ENCODE measurements at places on chromosomes 4 and X.

DNA sequence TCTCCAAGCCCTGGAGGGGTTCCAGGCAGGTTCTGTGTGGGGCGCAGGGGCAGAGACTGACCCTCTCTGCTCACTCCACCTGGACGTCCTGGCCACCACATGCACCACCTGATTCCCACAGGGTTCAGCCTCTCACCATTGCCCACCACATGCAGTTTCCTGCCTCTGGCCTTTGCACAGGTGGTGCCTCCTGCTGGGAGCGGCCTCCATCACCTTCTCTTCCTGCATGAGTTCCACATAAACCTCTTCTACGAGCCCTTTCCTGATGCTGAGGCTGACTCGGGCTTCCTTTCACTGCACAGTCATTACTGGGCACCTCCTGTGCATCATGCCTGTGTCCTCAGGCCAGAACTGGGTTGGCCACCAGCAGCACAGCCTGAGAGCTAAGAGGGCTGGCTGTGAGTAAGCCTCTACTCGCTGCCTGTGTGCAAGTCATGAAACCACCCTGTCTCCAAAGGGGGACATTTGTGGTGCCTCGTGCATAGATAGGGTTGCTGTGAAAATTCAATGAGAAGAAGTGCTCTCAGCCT, 19.9 kb downstream of the MAN2B2 start:
- DNase-seq = no peak

DNA sequence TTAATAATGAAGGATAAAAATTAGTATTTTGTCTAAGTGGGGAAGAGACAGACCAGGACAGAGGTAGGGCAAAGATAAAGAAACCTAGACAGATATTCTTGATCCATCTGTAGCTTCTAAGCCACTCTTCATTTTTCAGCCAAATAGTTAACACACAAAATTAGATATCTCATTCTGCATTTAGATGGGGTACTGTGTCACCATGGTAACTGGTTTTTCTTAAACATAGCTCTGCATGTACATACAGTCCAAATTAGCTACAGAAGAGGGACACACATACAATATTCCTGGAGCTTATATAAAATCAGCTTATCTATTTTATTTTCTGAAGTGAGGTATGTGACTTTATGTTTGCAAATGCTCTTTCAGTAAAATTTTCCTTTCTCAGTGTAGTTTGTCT, 393.7 kb downstream of the PPP3CA start:
- no peak for DNase-seq

DNA sequence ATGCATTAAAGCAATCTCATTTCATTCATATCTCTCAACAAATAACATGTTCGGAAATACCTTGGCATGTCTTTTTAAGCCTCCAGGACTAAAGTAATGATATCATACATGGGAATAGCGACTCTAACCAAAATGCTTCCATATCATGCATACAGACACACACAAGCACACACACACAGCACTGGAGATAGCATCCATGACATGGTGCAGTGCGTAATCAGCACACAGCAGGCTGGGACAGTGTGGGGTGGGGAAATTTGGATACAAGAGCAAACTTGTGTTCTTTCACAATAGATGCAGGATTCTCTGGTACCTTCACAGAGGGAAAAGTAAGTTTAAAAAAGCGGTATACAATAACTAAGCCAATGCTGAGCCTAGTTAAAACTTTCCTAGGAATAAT, 132.3 kb upstream of the HPGD start:
- no peak for DNase-seq

DNA sequence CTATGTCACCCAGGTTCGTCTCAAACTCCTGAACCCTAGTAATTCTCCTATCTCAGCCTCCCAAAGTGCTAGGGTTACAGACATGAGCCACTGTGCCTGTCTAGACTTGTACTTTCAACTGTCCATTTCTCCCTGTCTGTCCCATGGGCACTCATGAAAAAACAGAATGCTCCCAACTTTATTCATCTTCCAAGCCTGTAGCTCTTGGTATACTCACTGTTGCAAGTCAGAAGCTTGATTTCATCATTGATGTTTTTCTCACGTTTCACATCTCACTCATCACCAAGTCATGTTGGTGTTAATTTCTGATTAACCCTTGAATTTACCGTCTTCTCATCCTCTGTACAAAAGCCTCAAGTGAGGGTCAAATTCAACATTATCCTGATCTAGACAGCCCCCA, 7.3 kb upstream of the SRP72 start:
- no peak for DNase-seq

- DNase-seq = no peak
These were observed 35.7 kb upstream of the INTS6L start for GRCh38 chrX:135484641-135485289.

DNA sequence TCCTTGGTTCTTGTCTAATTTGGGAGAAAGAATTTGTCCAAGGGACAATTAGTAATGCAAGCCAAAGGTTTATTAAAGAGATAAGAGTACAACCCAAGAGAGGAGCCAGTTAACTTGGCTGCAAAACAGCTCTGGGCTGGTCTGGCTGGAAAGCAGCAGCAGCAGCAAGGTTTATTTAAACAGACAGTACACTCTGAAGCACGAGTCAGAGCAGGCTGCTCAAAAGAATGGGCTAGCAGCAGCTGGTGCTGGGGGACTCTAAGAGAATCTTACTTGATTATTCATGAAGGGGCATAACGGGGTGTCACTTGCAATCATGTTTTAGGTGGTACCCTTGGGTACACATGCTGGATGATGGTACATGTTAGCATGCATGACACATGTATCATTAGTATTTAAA, 17.1 kb upstream of the CT47C1 start:
- no peak for DNase-seq

DNA sequence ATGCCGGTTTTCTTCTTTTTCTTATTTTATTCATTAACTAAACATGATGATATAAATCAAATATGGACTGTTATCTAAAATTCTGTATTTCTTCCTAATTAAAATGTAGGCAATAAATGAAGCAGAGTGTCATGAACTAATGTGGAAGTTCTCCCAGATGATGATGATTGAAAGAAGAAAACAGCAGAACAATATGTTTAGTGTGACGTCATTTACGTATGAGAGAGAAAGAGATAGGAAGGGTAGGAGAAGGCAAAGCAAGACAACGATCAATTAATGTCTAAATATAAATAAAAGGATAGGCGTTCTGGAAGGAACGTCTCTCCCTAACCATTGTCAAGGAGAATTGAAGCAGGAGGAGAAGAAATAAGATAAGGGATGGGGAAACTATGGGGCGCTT, 105.2 kb downstream of the NEUROG2 start:
- DNase-seq = no peak

GRCh38 chr4:187929024-187929423, 66.5 kb upstream of the ZFP42 start:
- peak; percentile 7 for DNase-seq

DNA sequence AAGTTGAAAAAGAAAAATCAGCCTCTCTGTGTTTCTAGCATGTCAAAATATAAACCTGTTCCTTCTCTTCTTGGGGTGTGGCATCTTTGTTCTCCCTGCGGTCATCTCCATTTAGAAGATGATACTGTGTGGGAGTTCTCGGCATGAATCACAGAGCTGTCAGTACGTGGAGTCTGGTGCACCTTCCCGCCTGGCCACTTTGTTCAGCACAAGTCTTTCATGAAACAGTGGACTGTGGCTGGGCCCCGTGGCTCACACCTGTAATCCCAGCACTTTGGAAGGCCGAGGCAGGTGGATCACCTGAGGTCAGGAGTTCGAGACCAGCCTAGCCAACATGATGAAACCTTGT, 166.5 kb downstream of the MAML3 start:
- DNase-seq = no peak

DNA sequence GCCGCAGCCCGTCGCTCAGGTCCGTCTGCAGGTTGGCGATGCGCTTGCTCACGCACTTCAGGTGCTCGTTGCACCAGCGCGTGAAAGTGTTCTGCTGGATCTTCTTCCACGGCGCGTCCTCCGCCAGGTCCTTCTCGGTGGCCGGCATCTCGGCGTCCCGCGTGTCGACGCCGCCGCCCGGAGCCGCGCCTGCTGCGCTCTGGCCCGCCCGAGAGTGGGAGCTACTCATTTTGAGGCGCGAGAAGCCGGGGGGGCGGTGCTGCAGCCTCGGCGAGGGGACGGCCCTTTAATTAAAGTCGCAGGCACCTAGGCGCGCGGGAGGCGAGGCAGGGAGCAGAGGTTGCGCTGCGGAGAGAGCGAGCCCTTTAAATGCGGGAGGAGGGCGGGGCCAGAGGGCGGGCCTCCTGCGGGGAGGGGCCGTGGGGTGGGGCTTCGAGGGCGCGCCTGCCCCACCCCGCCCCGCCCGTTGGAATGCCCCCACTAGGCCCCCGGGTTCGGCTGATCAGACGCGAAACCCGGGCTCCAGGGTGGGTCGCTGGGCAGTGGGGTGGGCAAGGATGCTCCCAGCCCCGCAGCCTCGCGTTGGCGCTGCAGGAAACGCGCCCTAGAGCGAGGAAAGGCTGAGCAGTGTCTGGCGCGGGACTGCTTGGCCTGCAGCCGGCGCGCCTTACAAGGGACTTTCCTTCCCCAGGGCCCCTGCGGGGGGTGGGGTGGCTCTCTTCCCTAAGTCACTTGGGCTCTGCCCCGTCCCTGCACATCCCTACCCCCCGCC, 3.2 kb downstream of the FLNA start:
- peak; percentile 32 for DNase-seq

DNA sequence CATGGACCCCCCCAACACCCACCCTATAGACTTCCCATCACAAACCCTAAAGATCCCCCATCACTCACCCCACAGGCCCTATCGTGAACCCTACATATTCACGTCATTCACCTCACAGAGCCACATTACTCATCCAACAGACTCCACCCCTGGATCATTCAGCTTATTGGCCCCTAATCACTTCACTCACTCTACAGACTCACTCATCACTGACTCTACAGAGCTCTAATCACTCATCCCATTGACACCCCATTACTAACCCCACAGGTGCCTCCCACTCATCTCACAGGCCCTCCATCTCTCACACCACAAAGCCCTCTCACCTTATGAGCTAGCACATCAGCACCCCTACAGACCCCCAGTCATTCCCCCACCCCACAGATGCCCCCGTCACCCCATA, 6.3 kb upstream of the TBC1D25 start:
- no peak for DNase-seq

DNA sequence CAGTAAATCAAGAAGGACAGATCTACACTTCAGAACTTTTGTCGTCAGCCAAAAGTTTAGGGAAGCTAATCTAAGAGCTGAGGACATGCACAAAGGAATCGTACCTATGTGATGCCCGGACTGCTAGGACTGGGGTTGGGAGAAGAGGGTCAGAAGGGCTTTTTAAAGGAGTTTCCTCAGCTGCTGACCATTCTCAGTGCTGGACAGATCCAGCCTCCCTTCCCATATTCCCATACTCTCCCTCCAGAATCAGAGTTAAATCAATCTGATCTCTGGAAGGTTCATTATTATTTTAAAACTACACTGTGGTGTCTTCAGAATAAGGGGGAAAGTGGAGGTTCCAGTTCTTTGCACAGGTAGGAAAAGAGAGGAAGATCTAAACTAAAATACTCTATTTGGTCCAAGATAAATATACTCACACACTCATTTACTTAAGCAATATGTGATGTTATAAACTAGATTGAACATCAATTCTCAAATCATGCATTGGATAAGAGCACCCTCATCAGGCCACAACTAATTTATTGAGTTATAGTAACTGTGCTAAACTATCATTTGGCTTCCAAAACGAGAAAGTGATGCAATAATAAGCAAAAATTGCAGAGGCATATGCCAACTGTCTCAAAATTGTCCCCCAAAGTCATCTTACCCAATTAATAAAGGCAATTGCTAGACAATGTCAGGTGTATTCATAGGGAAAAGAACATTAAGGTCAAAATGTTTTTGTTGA, 124.7 kb downstream of the HNRNPD start:
- DNase-seq = no peak

DNA sequence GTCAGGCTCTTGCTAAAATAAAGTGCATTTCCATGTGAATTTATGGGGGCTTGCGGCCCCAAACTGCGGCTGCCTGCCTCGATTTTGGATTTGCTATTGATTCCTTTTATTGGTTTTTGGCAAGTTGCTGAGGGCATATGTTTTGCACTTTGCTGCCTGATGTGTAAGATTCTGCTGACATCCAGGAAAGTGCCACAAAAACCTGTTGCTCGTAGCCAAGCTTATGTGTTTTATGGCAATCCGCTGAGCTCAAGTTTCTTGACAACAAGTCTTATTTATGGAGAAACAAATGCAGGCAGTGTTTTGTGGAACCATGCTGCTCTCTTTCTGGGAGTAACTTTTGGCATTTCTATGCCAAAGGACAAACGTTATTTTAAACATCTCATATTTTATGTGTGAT, 97.3 kb upstream of the DDIT4L start:
- no peak for DNase-seq

DNA sequence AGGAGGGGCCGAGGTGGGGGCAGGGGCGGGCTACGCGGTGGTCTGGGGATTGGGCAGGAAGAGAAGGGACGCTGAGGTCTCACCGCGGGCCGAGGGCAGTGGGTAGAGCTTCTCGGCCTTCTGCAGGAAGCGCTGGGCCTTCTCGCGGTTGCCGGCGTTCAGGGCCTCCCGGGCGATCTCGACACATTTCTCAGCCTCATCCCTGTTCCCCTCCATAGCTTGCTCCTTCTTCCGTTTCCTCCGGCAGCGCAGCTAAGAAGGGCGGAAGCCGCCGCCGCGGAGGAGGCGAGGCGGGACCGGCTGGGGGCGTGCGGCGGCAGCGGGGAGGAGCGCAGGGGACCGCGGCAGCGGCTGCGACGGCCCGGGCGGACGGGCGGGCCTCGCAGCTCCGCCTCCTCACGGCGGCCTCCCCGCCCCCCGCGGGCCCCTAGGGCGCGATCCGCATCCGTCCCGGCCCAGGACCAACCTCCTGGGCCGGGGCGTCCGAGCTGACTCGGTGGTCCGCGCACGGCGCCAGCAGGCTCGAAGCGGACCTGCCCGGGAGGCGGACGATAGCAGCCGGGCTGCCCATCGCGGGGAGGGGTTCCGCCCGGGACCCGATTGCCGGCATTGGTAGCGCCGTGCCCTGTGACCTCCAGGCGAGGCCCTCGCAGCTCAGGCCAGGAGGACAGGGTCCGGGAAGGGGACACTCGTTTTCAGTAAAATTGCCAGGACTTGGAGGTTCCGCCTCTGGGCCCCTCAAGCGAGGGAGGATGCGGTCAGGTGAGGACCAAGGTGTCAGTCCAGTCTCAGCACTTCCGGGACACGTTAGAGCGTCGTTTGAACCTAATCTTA, at the start of gene DNAJB14:
DNAJB14 (minus strand) TSS at position 263 of the 834 bp plus-strand sequence; CDS start at position 216, 47 bp downstream.
- peak; percentile 0 for DNase-seq

GRCh38 chr4:112423591-112423990, 92.4 kb downstream of the NEUROG2 start:
- no peak for DNase-seq

- DNase-seq = no peak
These were observed 194.8 kb upstream of the ATOH1 start for GRCh38 chr4:93633721-93634120.

DNA sequence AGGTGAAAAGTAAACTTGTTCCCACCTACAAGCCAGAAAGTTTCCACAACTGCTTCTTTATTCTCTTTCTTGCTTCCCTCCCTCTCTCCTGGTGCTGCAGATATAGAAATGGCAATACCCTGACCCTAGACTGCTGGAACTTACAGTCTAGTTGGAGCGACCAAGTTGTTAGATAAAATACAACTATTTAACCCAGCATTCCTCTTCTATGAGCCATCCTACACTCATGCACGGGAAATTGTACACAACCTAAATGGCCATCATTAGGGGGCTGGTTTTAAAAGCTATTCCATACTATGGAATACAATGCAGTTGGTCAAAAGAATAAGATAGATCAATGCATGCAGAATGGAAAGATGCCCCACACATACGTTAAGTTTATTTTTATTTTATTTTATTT, 41.1 kb downstream of the PJA1 start:
- no peak for DNase-seq
